Activated CD8-positive, alpha-beta memory T cell treated with anti-CD3 and anti-CD28 coated beads, Interleukin-2, amount 50 U/mL, for 4 hours (primary cell): ENCODE measurements at places on chromosomes 11 and 22.

DNA sequence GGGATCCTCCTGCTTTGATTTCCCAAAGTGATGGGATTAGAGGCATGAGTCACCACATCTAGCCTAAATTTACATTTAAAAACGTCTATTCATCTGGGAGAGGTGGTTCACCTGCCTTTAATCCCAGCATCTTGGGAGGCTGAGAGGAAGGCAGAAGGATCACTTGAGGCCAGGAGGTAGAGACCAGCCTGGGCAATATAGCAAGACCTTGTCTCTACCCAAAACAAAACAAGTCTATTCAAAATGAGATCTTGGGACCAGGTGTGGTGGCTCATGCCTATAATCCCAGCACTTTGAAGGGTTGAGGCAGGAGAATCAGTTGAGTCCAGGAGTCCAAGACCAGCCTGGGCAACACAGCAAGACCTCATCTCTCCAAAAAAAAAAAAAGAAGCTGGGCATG is 4.9 kb upstream of the UBASH3B start:
- no peak for DNase-seq

DNA sequence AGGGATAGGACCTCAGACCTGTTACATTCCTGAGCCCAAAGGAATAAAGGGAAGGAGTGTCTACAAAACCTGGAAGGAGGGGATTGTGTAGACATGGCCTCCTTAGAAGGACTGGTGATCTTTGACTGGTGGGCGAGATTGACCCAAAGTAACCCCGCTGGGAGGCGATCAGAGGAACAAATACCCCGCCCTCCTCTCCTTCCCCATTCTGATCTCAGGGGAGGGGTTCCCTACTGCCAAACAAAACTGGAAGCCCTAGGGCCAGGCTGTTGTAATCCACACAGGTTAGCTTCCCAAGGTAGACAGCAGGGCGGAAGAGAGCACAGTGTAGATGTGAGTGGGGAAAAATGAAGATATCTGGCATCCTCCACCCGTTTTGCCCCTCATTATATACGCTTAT is 24.7 kb downstream of the NCF4 start:
- no peak for DNase-seq

DNA sequence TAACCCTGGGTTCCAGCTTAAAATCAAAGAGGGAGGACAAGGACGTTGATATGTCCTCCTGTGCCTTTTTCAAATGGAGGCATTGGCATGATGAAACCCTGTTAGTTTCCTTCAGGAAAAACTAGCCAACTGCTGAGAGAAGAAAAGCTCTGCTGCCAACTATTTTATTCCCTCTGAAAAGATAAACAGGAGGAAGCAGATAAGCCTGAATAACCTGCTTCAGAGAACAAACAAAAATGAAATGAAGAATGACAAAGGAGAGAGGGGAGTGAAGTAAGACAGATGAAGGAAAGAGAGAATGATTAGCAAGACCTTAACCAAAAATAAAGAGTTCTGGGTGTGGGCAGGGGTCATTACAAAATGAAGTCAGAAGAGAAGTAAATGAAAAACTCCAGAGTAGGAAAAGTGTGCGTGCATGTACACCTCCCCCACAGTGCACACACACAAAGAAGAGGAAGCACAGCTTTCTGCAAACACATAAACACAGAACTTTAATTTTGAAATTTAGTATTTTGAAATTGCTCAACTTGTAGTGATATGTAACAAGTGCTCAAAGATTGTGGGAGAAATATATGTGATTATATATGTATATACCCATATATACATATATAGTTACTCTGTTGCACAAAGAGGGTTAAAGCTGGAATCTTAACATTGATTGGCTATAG is 332.2 kb downstream of the LUZP2 start:
- no peak for DNase-seq

- no peak for DNase-seq
These were observed 218.8 kb downstream of the PGR start for GRCh38 chr11:100910808-100911207.

- DNase-seq: no peak
These were observed 10.8 kb downstream of the PATL1 start for GRCh38 chr11:59658036-59658435.

DNA sequence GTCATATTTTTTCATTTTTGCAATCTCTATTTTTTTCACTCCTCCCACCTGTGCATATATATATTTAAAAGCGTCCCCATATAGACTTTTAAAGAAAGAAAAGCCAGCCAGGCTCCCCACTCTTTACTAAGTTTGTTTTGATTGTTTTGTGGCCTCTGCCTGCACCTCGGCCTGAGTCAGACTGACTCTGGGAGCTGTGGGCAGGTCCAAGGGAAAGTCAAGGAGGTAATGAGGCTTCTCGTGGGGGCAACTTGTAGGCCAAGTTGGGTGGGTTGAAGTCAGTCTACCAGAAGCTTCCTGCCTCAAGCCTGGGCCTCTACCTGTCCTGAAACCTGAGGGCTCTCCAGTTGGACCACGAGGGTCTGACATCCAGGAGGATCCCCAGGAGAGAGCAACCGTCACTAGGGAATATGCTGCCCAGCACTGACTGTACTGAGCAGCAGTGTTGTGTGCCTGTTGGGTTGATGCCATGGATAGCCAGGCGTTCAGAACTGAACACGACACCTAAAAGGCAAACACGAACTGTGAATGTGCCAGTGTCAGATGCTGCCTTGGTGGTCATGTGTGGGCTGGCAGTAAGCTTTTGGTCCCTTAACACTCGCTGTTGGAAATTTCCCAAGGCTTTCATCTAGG is 58.8 kb downstream of the BMAL1 start:
- no peak for DNase-seq

- no peak for DNase-seq
These were observed 506 bp downstream of the MCM5 start for GRCh38 chr22:35400501-35400790.

GRCh38 chr22:49574205-49574880 is 253.3 kb downstream of the BRD1 start:
- DNase-seq: no peak

DNA sequence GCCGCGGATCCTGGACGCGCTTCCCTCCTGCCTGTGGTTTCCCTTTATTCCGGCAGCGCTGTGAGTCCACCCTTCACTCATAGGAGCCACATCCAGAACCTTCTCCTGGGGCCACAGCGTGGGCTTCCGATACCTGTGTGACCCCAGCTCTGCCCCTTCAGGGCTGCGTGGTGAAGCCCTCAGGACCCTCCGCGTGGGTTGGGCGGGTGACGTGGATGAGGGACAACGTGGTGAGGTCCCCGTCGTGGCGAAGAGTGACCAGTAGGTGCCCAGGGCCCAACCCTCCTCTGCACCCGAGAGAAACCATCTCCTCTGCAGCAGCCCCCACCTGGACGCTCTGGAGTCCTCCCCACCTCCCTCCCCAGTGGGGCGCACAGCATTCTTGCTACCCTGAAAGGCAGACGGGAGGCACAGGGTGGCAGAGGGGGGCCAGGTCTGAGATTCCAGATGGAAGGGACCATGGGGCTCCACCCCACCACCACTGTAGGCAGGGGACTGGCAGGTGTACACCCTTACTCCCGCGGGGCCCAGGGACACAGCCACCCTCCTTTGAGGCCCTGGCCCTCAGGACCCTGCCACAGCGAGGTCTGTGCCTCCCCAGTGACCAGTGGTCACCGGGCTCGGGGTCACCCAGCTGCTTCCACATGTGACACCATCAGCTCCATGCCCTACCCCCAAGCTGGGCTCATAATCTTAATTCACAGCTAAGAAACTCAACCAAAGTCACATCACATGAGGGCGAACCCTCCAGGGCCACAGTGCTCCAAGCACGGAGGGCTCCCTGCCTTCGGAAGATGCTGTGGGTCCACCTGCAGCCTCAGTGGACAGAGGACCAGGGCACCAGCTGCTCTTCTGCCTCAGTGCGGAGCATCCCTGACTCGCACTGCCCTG is 3.4 kb upstream of the ZBED4 start:
- no peak for DNase-seq

DNA sequence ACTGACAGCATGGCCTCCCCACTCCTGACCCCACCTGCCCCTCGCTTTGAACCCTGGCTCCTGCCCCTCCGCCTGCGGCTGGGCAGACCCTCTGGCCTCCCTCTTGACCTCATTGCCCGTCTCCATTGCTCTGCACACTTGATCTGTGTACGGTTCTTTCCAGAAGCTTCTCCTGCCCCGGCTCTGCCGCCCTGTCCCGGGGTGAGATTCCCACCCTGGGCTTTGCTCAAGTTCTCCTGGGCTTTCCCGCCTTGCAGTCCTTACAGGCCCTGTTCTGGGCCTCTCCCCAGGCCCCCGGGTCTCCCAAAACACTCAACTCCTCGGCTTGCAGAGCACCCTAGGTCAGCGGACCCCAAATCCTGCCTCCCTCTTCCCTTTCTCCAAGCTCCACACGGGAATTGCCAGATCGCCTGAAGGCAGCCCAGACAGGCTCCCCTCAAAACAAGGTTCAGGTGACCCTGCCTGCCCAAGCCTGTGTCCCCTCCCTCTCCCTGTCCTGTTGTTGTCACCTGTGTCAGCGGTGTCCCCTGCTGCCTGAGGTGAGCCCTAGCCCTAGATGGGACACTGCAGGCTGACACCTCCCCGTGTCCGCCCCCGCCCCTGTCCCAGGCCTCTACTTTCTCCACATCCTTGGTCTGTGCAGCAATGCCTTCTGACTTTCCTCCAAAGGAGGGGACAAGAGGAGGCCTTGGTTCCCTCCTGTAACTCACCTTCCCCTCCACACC is 1.5 kb downstream of the GAL start:
- no peak for DNase-seq

DNA sequence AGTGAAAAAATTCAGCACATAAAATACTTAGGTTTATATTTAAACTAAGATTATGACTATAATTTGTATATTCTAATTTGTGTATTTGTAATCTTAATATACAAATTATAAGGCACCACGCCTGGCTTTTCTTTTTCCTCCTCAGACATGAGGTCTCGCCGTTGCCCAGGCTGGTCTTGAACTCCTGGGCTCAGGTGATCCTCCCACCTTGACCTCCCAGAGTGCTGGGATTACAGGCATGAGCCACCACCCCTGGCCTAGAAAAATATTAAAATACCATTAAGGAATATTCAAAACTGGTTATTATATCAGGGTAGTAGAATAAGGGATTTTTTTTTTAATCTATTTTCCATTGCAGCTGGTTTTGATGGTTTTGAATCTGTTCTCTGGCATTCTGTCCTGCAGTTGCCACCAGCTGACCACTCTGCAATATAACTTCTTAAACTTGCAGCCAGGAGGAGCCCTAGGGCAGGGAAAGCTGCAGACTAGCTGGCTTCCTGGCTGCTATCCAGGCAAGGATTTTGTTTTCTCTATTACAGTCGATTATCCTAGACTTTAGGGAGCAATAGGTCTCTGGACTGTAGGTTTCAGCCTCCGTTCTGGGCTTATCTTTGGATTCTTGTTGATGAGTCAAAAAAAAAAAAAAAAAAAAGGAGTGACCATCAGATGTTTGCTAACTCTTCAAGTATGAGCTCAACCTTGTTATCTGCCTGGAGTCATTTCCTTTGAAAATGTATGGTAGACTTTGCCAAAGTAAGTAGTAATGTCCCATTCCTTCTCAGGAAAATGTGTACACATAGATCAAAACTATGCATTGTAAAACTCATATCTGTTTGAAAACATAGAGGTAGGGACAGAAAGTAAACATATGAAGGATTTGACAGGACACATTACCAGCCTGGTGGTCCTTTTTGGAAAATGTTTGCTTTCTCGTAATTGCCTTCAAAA is 13.2 kb downstream of the POLA2 start:
- DNase-seq: no peak

GRCh38 chr11:73024639-73025038 is 117.5 kb downstream of the FCHSD2 start:
- no peak for DNase-seq

DNA sequence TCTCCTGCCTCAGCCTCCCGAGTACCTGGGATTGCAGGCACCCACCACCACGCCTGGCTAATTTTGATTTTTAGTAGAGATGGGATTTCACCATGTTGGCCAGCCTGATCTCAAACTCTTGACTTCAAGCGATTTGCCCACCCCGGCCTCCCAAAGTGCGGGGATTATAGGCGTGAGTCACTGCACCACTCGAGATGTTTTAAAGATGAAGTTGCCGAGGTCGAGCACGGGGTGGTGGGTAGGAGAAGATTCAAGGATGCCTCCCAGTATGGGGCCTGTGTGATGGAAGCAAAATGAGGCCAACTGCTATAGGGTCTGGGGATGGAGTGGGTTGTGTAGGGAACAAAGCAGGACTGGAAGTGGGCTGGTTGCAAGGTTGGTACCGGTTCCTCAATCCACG is 245.2 kb downstream of the MN1 start:
- no peak for DNase-seq

DNA sequence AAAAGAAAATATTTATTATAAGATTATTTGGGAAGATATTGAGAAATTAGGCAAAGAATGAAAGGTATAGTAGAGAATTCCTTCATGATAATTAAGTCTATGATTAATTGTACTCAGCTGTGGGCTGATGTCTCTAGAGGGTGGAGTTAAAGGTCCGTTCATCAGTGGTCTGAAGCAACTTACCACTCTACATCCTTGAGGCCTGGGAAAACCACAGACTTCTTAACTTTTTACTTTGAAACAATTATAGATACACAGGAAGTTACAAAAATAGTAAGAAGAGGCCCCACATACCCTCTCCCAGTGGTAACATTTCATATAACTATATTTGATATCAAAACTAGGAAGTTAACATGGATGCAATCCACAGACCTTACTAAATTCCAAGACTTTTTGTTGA is 167.0 kb upstream of the NECTIN1 start:
- no peak for DNase-seq

- no peak for DNase-seq
These were observed 341.6 kb downstream of the CTTN start for GRCh38 chr11:70739811-70740487.

DNA sequence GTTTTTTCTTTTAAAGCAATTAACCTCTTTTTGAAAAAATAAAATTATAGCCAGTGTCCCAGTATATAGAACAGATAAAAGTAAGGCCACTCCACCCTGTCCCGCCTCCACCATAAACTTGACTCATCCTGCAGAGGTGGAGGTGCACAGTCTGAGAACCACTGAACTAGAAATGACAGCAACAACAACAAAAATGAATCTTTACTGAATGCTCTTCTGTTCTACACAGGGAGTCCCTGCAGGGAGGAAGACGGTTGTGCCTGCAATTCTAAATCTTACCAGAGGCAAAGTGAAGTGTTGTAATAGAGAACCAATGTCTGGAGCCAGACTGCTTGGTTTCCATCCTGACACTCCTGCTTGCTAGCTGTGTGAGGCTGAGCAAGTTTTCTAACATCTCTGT is 162.3 kb downstream of the FBXO7 start:
- DNase-seq: no peak

DNA sequence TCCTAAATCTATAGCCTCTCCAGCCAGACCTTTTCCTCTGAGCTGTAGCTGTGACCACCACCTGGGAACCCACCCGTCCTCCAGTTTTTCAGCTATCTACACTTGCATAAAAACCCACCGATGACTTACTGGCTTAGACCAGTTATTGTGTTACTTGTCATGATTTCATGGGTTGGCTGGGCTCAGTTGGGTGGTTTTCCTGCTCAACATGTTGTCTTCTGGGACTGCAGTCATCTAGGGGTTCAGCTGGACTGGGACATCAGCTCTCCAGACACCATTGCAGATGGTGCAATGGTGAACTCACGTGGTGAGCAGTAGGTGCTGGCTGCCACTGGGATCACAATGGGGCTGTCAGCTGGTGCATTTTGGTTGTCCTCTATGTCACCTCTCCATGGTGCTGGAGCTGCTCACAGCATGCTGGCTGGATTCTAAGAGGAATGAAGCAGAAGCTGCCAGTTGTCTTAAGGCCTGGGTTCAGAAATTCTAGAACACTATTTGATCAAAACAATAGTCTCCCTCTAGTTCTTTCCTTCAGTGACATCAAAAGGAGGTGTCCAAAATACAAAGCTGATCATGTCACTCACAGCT is 1.3 kb upstream of the SYT13 start:
- DNase-seq: no peak

- DNase-seq: peak; percentile 76
These were observed 548.0 kb downstream of the ETS1 start for GRCh38 chr11:128039140-128040021.
